Sigmoid colon (tissue), 7 donors: ENCODE measurements at places on chromosomes 1 and 21. TPM values are rescaled to one million over a fixed set of nuclear protein-coding genes. Genes with fewer than 3 reads are reported as not detected.

- H3K4me1 ChIP-seq = no peaks in the 10 kb centered on the region
- H3K36me3 ChIP-seq = no peaks in the 10 kb centered on the region
- H3K27ac ChIP-seq = no peak overlapping the region
- no peaks in the 10 kb centered on the region for H3K27me3 ChIP-seq
- DNase-seq = no peak
These were observed 104.6 kb downstream of the CACNA1E start for GRCh38 chr1:181587870-181588438.

GRCh38 chr1:145922266-145922665 lies 3.7 kb upstream of the PEX11B start:
- H3K27me3 ChIP-seq = no peaks in the 10 kb centered on the region
- H3K36me3 ChIP-seq = no peaks in the 10 kb centered on the region
- no peak overlapping the region for H3K27ac ChIP-seq
- no peak overlapping the region for H3K4me3 ChIP-seq
- H3K4me1 ChIP-seq = peaks cover 36% of the 10 kb centered on the region
- no peak for DNase-seq

GRCh38 chr1:228923973-228924686 lies 188.9 kb downstream of the RHOU start:
- no peaks in the 10 kb centered on the region for H3K4me1 ChIP-seq
- H3K36me3 ChIP-seq = no peaks in the 10 kb centered on the region
- no peaks in the 10 kb centered on the region for H3K27me3 ChIP-seq
- H3K4me3 ChIP-seq = no peak overlapping the region
- H3K27ac ChIP-seq = no peak overlapping the region

DNA sequence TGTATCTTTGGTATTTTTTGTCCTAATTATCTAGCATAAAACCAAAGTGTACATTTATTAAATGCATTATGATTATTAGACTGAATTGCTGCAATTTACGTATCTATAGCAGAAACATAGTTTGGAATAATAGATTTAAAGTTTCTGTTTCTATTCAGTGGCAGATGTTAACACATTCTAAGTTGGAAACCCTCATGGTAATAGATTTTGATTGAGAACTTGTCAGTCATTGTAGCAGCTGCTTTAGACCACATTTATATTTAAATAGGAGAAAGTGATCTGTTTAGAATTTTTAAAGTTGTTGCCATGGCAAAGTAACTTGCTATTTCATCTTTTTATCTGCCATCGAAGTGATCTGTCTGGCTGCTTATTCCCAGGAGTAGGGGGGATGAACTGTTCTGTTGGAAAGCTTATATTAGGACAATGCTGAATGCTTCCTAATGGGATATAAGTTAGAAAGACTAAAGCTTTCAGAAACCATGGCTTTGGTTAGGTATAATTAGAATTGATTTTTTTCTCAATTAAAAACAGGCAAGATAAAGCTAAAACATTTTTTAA lies 61.6 kb downstream of the HS2ST1 start:
- no peaks in the 10 kb centered on the region for H3K27me3 ChIP-seq
- H3K4me1 ChIP-seq = no peaks in the 10 kb centered on the region
- no peak overlapping the region for H3K4me3 ChIP-seq
- H3K27ac ChIP-seq = no peak overlapping the region
- DNase-seq = no peak

GRCh38 chr1:200958597-200958996 lies 63.9 kb downstream of the INAVA start:
- no peaks in the 10 kb centered on the region for H3K27me3 ChIP-seq
- H3K36me3 ChIP-seq = no peaks in the 10 kb centered on the region
- H3K4me1 ChIP-seq = no peaks in the 10 kb centered on the region
- DNase-seq = no peak
- H3K27ac ChIP-seq = no peak overlapping the region

DNA sequence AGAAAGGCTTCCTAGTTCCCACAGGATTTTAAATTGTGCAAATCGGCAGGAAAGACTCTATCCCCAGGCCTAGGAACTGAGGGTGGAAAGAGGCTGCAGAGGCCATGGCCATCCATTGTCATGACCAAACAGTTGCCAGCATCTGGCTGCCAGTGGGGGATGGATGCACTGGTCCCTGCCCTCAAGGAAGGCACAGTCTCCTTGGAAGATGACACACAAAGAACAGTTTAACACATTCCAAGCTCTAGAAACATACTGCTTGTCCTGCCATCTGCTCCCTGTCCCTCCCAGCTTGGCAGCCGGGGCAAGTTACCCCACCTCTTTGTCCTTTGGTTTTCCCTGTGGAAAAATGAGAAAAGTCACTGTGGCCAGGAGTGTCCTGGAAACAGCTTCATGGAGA lies 83.2 kb downstream of the BCAR3 start:
- no peak overlapping the region for H3K4me3 ChIP-seq
- peak overlapping the region; percentile 26 for H3K27ac ChIP-seq
- peaks cover 49% of the 10 kb centered on the region for H3K4me1 ChIP-seq
- no peak for DNase-seq
- H3K36me3 ChIP-seq = no peaks in the 10 kb centered on the region

DNA sequence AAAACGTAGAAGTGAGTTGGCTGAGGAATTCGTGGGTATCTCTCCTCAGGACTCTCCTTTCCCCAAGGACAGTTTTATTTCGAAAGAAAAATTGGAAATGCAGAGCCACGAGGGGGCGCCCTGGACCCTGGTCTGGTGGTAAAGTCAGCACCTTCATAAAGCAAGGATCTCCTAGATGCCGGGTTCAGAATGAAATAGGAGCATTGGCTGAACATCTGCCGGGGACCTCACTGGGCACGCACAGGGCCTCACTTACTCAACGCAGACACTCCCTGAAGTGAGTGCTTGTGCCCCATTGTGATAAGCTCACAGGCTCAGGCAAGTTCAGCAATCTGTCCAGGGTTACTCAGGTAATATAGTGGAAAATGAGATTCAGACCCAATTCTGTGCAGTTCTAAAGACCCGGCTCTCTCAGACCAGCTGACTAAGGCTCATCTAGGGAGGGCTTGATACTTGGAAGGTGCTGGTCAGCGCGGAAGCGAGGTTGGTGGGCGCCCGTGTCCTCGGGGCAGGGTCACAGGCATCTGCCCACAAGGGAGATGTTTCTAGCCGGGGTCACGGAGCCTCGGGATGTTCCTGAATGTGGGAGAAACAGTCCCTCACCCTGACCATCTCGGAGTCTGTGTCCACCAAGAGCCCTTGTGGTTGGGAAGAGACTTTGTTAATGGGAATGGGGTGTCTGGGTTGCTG lies 55.7 kb upstream of the ETV3 start:
- no peaks in the 10 kb centered on the region for H3K36me3 ChIP-seq
- H3K4me3 ChIP-seq = no peak overlapping the region
- no peak for DNase-seq

GRCh38 chr21:27581168-27581567 lies 614.3 kb upstream of the ADAMTS5 start:
- no peaks in the 10 kb centered on the region for H3K36me3 ChIP-seq
- DNase-seq = no peak
- H3K4me1 ChIP-seq = no peaks in the 10 kb centered on the region
- no peak overlapping the region for H3K27ac ChIP-seq
- H3K4me3 ChIP-seq = no peak overlapping the region
- no peaks in the 10 kb centered on the region for H3K27me3 ChIP-seq

DNA sequence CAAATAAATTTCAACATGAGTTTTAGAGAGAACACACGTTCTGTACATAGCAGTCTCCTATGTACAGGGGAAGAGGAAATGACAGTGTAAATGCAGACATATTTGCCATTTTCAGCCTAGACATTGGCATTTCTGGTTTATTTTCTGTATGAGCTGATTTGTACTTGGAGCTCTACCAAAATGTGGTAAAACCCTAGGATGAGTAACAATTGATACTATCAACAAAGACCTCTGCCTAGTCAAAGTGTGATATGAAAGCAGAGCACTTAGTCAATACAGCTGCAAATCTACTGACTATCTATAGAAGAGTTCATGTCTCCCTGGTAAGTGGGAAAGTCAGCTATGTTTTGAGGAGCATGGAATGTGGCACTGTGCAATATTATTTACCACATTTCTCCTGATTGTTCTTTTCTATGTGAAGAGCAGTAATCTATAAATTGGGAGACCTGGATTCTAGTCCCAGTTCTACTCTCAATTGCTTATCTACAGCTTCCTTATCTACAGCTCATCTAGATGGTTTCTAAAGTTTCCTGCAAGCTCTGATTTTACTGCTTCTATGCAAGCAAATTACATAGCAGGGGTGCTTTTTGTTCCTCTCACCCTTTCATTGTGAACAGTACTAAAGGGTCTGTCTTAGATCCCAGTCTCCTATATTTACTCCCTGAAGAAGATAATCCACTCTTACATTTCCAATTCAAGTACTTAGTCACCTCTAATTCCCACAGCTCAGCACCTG lies 334.2 kb downstream of the NTNG1 start:
- H3K4me1 ChIP-seq = no peaks in the 10 kb centered on the region
- no peaks in the 10 kb centered on the region for H3K36me3 ChIP-seq
- no peak overlapping the region for H3K27ac ChIP-seq
- no peak for DNase-seq
- H3K4me3 ChIP-seq = no peak overlapping the region
- H3K27me3 ChIP-seq = no peaks in the 10 kb centered on the region

- no peak for DNase-seq
- H3K4me3 ChIP-seq = no peak overlapping the region
- no peaks in the 10 kb centered on the region for H3K27me3 ChIP-seq
- no peak overlapping the region for H3K27ac ChIP-seq
These were observed 244.2 kb upstream of the JUN start for GRCh38 chr1:59028048-59028447.

- H3K4me1 ChIP-seq = peaks cover 5% of the 10 kb centered on the region
- DNase-seq = no peak
- no peak overlapping the region for H3K4me3 ChIP-seq
- no peaks in the 10 kb centered on the region for H3K27me3 ChIP-seq
- no peak overlapping the region for H3K27ac ChIP-seq
These were observed 25.3 kb upstream of the EFHD2 start for GRCh38 chr1:15384301-15384901.

- H3K27me3 ChIP-seq = no peaks in the 10 kb centered on the region
- no peak overlapping the region for H3K27ac ChIP-seq
- no peak overlapping the region for H3K4me3 ChIP-seq
- no peaks in the 10 kb centered on the region for H3K4me1 ChIP-seq
- no peak for DNase-seq
- H3K36me3 ChIP-seq = no peaks in the 10 kb centered on the region
These were observed 170.8 kb upstream of the SAMSN1 start for GRCh38 chr21:14716761-14717396.

DNA sequence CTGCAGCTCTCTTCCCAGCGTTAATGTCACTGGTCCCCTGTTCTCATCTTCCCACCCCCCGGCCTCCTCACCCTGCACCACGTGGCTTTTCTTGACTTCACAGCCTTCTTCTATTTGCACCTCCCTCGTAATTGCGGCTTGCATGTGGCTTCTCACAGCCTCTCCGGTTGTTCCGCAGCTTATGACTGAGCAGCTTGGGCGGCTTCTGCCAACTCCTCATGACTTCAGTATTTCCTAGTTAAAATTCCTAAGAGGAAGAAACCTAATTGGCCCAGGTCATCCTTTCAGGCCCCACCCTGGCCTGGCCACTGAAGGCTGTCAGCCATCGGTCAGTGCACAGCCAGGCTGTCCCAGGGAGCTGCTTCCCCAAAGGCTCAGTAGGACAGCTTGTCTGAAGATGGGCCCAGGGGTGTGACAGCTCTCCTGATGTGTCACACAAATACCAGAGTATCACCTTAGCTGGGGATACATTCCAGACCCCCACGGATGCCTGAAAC lies 8.6 kb upstream of the RERE start:
- H3K27me3 ChIP-seq = no peaks in the 10 kb centered on the region
- H3K27ac ChIP-seq = no peak overlapping the region
- H3K4me1 ChIP-seq = no peaks in the 10 kb centered on the region
- DNase-seq = no peak

DNA sequence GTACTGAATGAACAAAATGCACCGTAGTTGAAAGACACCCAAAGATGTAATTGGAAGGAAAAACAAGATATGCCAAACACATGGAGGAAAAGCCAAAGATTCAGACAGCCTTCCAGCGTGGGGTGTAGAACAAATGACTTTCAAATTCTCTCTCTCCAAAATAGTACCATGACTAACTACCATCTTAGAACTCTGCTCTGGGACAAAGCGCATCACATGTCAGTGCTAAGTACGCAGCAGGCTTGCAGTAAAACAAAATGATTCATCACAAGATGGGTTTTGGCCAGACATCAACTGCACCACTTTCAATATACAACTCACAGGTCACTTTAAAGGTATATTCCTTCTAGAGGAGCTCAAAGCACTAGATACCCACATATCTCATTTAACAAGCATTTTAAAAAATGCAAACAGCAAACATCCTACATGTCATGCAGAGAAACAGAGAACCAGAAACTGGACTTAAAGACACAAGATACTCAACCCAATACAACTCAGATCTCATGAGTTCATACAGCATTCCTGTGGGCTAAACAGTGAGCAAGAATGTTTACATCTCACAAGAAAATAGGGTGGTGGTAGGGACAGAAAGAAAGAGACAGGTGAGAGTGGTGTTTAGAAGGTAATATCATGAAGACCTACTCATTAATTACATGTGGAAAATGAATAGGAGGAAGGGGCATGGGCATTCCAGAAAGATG lies 75.7 kb downstream of the BCAR3 start:
- H3K4me3 ChIP-seq = no peak overlapping the region
- no peaks in the 10 kb centered on the region for H3K27me3 ChIP-seq
- DNase-seq = peak; percentile 61
- H3K36me3 ChIP-seq = no peaks in the 10 kb centered on the region
- H3K4me1 ChIP-seq = peaks cover 32% of the 10 kb centered on the region

- no peak for DNase-seq
- no peak overlapping the region for H3K4me3 ChIP-seq
- no peaks in the 10 kb centered on the region for H3K27me3 ChIP-seq
These were observed 19.6 kb upstream of the PLEKHG5 start for GRCh38 chr1:6511056-6511455.

- no peaks in the 10 kb centered on the region for H3K36me3 ChIP-seq
- H3K27me3 ChIP-seq = no peaks in the 10 kb centered on the region
- no peak overlapping the region for H3K27ac ChIP-seq
- no peak for DNase-seq
- H3K4me3 ChIP-seq = no peak overlapping the region
These were observed 72.2 kb downstream of the SNX7 start for GRCh38 chr1:98733782-98734112.

GRCh38 chr1:176101951-176102642 lies 105.0 kb downstream of the COP1 start:
- DNase-seq = no peak
- no peak overlapping the region for H3K4me3 ChIP-seq
- no peaks in the 10 kb centered on the region for H3K27me3 ChIP-seq
- H3K27ac ChIP-seq = no peak overlapping the region
- peaks cover 35% of the 10 kb centered on the region for H3K36me3 ChIP-seq

PODN gene
- 200 TPM for total RNA-seq

RGS1 gene
- 153 TPM for total RNA-seq

SPRR2B gene
- total RNA-seq = not detected

VAV3 gene
- 17.3 TPM for total RNA-seq

CTSS gene
- 16.3 TPM for total RNA-seq

OR10Z1 gene
- not detected for total RNA-seq

LHX8 gene
- not detected for total RNA-seq

CHRM3 gene
- total RNA-seq = 74.2 TPM

TMEM51 gene
- total RNA-seq = 16.6 TPM

LDLRAD1 gene
- total RNA-seq = not detected

PCSK9 gene
- not detected for total RNA-seq
